Skin of body (tissue), 3 donors: ENCODE measurements at places on chromosomes 12 and 14. TPM values are rescaled to one million over a fixed set of nuclear protein-coding genes. Genes with fewer than 3 reads are reported as not detected.

DNA sequence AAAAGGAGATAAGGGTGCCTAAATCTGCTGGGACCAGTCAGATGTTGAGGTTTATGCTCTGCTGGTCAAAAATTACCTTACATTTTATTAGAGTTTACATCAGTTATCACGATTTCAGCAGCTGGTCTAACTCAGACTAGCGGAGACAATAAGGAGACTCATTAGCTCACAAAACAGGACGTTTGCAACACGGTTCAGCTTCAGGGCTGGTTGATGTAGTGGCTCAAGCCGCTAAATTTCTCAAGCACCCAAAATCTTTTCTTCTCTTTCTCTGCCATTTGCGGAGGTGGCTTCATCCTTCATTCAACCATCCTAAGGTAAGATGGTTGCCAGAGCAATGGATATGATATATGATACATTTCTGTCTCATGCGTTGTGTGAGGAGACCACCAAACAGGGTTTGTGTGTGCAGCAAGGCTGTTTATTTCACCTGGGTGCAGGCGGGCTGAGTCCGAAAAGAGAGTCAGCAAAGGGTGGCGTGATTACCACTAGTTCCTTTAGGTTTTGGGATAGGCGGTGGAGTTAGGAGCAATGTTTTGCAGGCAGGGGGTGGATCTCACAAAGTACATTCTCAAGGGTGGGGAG is 30.3 kb upstream of the CLIP1 start:
- DNase-seq = no peak

DNA sequence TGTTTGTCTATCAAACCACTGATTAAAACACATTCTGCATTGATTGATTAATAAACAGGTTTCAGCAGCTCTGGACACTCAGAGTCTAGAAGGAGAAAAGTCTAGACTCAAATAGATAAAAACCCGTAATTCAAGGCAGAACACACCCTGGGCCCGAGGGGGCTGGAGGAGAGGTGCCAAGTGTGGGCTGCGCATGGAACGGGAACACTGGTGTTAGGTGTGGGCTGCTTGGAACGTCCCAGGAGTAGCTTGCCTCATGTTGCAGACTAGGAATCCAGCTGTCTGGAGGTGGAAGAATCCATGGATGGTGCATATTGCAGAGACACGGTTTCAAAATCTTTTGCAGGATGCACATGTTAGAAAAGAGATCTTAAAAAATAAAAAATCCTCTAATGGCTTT is 223.0 kb downstream of the APAF1 start:
- no peak for DNase-seq

DNA sequence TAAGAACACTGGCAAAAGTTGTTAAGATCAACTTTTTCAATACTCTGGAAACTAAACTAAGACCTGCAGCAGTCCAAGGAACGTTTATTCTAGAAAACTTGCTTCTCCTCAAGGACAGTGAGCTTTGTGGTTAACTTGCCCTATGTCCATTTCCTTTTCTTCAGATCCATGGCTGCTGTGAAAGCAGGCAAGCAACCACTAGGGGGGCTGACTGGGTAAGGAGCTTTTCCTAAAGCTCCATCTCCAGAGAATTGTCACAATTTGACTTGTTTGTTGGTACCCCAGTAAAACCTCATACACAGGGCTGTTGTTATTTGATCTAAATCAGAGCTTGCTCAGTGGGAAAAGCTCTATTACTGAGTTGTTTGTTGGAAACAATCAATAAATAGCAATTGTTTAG is 10.1 kb upstream of the RPL10L start:
- no peak for DNase-seq

SLC6A13 gene
- total RNA-seq = 0.39 TPM

ACVRL1 gene
- 46.8 TPM for total RNA-seq
